ENCODE measurements at places on chromosomes 4 and X.

DNA sequence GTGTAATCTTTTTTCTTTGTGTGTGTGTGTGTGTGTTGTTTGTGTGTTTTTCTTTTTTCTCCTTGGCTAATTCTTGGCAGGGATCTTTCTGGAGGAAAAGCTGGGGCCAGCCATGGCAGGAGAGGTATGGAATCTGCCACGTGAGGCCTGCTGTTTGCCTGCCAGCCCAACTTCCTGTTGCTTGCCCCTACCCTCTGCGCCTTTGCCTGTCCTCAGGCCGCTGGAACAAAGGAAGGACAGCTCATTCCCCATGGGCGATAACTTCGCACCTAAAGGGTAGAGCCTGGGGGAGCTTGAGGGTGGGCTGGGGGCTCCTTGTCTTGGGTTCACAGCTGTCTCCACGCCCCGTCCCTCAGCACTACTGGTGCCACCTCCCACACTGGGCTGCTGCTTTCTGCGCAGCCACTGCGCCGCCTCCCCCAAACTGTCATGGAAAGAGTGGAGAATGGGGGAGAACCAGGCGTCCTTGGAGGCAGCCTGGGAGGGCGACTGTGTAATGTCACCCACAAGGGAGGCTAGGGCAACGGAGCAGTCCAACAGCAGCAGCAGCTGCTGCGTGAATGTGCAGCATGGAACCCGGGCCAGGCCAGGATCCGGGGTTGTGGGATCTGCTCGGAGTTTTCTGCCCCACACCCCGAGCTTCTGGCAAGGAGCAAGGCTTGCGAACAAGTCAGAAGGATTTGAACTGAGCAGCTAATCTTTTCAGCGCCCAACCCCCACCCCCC, 12.3 kb upstream of the YIPF7 start:
- no peak for DNase-seq

DNA sequence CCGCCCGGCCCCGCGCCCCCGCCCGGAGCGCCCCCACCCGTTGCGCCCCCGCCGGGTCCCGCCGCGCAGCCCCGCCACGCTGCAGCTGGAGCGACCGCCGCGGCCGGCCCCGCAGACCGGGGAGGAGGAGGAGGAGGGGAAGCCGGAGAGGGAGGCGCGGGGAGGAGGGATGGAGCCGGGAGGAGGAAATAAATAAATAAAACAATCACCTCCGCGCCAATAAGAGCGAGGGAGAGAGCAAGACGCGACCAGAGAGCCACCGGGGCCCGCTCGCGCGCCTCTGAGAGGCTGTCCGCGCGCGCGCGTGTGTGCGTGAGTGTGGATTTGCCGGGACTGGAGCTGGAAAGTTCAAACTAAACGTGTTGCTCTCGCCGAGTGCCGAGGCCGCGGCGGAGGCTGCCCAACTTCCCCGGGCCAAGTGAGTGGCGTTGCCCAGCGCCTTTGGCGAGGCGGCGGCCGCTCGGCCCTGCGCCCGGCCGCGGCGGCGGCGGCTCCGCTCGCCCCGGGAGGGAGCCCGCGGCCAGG, 2184.4 kb upstream of the TENM3 start:
- DNase-seq: no peak

DNA sequence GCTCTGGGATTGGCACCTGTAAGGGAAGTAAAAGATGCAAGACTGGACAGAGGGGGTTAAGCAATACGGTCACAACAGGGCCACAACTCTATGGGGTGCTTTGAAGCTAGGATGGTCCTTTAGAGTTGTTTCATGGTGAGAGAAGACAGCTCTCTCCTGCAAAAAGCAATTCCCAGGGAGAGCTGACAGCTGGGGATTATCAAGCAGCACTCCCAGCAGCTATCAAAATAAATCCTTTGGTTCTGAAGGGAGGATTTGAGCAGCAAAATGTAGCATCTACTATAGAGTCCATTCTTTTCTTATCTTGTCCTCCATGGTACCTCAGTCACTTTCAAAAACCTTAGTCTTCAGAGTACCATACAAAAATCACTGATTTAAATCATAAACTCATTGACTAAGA, 35.1 kb upstream of the AP1AR start:
- no peak for DNase-seq

DNA sequence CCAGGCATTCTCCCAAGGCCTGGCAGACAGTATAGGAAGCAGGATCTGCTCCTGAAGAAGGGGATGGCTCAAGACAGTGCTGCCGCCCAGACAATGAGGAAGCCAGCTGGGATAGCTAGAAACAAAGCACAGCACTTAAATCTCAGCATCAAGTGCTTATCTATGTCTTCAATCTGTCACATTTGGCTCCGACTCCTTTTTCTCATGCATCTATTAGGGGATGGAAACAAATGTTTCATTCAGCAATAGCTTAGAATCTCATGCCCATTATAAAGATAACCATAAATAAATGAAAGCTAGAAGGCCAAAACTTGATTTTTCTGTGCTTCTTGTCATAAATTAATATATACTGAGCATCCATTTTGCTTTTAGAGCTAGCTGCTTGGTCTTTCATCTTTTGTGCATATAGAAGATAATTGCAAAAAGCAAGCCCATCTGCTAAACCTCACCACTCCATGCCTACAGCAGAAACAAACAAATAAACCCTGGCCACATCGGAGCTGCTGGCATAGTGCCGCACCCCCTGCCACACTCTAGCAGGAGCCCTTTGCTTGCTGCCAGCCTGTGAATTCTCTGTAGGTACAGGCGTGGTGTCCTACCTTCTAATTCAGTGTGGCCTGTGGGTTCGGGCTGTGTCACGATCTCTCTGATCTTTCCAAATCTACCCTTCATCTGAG, 75.9 kb downstream of the AASDH start:
- DNase-seq: no peak

GRCh38 chrX:115579327-115579726, 18.4 kb downstream of the PLS3 start:
- no peak for DNase-seq
